ENCODE measurements at places on chromosomes 2 and 18.

DNA sequence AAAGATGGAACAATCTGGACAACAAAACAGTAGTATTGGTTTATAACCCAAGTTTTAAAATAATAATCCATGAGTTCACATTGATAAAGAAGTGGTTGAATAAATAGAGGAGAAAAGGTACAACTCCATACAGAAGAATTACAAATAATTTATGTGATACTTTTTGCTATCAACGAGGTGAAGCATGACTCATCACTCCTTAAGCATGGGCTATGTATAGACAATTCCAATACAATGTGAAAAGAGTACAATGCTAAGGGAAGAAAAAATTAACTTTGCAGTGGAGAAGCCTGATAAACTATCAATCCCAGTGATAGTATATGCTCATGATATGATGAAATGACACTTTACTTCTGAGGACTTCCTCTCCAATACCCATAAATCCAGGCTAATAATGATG is 312.9 kb downstream of the GULP1 start:
- no peak for DNase-seq

DNA sequence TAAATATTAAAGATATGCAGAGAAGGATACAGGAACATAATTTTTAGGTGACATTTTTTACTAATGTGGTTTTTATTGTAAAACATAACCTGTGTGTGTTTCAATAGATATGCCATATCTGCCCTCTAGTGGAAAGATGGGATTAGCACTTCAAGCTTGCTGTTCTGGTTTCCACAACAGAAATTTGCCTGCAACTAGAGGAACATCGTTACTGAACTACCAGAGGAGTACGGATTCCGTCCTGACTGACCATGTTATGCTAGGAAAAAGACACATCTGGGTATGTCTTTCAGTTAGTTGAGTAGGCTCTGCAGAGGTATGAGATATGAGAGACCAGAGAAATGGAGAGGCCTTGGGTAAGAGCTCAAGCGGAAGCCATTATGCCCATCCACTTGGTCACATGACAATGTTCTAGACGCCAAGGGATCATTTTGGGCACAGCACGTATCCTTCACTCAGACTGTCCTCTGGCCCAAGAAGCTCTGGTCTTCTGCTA is 104.9 kb downstream of the MBD2 start:
- DNase-seq, result no peak

DNA sequence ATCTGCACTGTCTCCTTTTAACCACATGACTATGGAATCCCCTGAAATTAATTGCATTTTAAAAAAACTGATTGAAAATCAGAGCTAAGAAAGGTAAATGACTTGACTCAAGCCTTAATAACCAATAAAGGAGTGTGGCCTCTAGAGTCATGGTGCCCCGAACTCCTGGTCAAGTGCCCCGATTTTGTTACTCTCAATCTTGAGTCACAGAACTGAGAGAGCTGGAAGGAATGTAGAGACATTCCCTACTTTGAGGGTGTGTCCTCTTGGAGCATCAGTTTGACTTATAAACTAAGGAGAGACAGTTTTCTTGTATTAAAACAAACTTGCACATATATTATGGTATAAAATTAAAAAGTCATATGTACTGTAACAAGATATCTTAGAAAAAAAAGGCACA is 2.4 kb downstream of the WDR43 start:
- DNase-seq, result no peak

- DNase-seq, result no peak
Measured at GRCh38 chr2:210562091-210562490, 5.7 kb downstream of the CPS1 start.

GRCh38 chr2:217371781-217372213 is 511.9 kb upstream of the TNP1 start:
- DNase-seq, result no peak

Measured in stimulated activated CD8-positive, alpha-beta memory T cell treated with anti-CD3 and anti-CD28 coated beads, Interleukin-7, amount 100 ng/mL, for 4 hours (primary cell).